ENCODE measurements at places on chromosomes 6 and 20.
A peak's percentile ranks its signal among the peaks of the same experiment; 100 is the strongest.

DNA sequence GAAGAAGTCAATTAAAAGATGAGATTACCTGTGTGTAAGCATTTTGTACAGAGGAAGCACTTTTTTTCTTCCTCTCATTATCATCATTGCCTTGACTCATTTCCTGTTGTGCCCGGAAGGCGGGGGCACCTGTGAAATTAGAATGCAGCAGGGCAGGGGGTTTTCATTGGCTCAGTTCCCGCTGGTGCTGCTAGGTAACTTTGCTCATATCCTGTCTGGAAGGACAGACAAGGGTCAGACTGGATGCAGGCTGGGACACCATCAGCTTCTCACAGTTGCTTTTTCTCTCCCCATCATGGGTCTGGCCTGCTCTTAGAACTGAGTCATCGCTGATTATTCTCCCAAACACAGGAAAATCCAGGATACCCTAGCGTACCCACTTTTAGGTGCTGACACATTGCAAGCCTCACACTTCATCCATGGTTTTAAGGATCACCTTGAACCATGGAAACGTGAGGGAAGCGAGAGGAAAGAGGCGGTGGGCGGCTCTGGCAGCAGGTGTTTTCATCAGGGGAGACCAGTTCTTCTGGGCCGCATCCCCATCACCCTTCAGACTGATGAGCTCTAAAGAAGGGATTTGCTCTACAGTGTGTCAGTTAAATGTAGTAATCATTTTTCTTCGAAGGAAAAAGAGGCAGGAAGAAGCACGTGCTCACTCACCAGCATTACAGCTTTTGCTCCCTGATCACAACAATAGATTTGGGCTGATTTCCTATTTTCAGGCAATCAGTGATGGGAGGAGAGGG lies 195.7 kb upstream of the SASH1 start:
- no peak for DNase-seq

- no peak for DNase-seq
These were observed 171.9 kb upstream of the SPACA1 start for GRCh38 chr6:87875781-87876180.

GRCh38 chr6:44123544-44123943 lies 3.7 kb downstream of the MRPL14 start:
- DNase-seq = no peak

GRCh38 chr6:10446548-10446947 lies 31.7 kb upstream of the TFAP2A start:
- DNase-seq = no peak

- DNase-seq = peak; percentile 80
These were observed 10.6 kb downstream of the REM1 start for GRCh38 chr20:31485450-31486339.

Data from umbilical cord (tissue), 2 donors.